ENCODE measurements at places on chromosomes 5 and 9.

GRCh38 chr5:50881407-50881806, 215.0 kb downstream of the PARP8 start:
- DNase-seq = no peak

GRCh38 chr5:76521240-76521758, 101.9 kb downstream of the F2RL2 start:
- DNase-seq = peak; percentile 69

DNA sequence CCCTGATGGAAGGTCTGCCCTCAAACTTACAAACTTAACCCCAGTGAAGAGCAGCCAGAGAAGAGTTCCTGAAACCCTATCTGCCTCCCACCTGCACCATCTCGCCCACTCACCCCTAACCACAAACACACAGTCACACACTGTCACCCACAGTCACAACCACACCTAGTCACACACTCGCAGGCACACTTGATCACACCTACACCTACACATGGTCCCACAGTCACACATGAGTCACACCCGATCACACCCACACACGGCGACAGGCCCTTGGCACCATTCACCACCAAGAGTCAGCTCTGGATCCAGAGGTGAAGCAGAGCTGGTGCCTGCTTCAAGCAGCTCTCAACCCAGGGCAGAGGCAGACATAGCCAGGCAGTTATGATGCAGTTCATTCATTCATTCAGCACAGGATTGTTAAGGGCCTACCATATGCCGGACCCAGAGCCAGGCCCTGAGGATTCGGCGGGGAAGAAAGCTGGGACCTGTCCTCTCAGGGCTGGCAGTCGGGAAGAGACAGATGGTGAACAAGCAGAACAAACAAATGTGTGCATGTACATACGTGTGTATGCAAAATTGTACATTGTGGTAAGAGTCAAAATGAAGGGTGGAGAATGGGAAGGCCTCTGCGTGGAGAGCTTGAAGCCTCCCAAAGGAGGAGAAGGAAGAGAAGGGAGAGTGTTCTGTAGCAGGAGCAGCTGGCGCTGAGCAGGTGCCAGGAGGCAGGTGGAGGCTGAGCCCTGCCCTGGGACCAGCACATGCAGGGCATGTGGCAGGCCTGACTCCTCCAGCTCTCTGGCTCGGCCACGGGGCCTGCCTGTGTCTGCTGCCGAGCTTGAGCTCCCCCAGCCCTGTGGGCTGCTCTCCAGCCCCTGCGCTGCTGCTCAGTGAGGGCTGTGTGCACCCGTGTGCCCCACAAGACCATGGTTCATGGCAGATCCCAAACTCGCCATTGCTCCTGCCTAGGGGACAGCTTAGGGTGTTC, 6.4 kb downstream of the TSPAN17 start:
- DNase-seq = no peak

DNA sequence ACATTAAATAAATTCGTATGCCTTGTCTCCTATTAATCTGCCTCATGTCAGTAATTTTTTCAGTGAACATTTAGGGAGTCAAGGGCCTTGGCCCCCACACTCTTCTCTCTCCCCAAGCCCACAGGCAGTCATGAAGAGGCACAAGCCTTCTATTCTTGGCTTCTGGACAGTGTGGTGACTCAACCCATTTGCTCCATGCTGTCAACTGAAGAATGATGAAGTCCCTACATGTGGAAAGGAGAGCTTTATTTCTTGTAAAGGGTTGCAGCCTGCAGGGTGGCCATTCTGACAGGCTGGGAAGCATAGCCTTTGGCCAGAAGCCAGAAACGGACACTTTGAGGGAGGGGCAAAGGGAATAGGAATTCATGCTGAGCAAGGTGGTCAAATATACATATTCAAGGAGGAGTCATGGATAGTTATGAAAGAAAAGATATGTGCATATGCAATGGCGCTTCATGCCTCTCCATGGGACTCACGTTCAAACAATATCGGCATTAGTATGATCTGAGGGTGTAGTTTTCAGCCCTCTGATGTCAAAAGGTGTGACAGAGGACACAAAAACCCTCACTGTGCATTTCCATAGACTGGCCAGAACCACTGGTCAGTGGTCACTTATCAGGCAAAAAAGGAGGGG, 31.3 kb downstream of the ANKRA2 start:
- DNase-seq = no peak

GRCh38 chr9:27495480-27496134, 28.5 kb upstream of the IFNK start:
- DNase-seq = no peak

- peak; percentile 40 for DNase-seq
These were observed 819 bp downstream of the LSM11 start for GRCh38 chr5:157744051-157745011.

DNA sequence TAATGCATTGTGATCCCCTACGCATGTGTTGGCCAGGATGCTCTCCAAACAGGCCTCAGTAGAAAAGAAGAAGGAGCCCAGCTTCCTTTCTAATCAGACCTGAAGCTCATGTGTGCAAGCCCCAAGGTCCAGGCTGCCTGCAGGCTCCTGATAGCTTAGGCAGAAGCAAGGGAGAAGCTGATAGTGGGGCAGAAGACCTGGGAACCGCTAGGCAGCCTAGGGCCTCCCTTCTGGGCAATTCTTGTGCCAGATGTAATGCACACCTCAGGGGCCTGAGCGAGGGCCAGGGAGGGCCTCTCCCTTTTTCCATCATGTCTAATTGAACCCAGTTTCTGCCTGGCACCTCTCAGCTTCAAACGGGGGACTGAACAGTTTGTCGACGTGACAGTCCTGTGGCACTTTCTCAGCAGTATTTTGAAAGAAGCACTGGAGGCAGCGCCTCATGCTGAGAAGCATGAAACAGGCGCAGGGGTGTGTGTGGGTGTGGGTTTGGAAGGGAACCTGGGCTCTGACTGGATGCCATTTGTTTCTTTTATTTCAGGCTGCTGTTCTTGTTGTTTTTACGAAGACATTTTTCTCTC, 212.8 kb downstream of the PIK3R1 start:
- no peak for DNase-seq

- no peak for DNase-seq
These were observed 29.9 kb downstream of the DPYSL3 start for GRCh38 chr5:147479949-147480348.

DNA sequence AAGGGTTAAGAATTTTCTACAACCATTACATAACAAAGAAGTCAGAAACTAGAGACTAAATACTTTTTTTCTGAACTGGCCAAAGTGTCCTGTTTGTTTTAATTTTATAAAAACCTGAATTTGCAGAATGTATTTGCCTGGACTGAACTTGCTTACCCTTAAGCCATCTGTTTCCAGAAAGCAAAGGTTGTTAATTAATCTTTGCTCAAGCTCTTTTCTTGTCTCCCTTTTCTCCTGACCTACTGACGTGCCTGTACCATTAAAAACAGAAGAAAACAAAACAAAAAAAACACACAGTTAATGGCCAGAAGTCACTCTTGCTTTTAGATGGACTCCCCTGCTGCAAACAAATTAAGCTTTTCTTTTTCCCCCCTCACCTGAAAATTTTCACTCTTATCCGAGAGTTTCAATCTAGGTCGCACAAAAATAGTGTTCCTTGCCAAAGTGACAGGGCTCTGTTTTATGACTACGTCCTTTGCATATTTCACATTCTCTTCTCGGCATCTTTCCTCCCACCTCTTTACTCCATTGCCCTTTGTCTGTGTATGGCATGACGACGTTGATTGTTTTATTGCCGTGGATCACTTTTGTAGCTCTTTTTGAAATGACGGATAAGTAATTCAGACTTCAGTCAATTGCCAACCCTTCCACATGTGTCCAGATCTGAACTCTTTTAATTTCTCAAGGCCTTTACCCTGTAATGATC, 333.8 kb upstream of the GRIN3A start:
- no peak for DNase-seq

- no peak for DNase-seq
These were observed 18.3 kb downstream of the RANBP17 start for GRCh38 chr5:170880084-170880483.

DNA sequence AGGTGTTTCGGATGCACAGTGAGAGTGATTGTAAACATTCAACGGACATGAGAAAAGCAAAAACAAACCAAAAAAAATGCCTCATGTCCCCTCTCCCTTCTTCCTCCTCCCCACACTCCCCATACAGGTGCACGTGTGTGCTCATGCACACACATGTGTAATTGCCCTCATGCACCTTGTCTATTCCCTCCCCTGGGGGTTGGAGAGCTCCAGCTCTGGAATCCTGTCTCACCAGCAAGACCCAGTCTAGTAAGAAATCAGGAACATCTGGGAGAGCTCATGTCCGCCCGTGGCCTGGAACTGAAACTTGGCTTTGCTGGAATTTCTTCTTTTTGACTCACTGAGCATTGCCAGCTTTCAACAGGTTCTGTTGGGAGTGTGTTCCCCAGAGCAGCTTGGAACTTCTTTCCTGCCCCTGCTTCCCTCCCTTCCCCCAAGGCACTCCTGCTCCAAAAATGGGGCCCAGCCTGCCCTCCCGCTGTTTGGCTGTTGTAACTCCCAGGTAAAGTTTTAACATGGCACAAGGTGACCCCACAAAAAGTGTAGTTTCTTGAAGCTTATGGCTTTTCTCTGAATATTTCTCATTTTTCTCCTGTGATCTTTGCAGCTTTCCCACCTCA, 190.1 kb downstream of the NR3C1 start:
- DNase-seq = peak; percentile 40

Measured in femur (tissue), 1 donor.